ENCODE measurements at places on chromosomes 5 and 9.

DNA sequence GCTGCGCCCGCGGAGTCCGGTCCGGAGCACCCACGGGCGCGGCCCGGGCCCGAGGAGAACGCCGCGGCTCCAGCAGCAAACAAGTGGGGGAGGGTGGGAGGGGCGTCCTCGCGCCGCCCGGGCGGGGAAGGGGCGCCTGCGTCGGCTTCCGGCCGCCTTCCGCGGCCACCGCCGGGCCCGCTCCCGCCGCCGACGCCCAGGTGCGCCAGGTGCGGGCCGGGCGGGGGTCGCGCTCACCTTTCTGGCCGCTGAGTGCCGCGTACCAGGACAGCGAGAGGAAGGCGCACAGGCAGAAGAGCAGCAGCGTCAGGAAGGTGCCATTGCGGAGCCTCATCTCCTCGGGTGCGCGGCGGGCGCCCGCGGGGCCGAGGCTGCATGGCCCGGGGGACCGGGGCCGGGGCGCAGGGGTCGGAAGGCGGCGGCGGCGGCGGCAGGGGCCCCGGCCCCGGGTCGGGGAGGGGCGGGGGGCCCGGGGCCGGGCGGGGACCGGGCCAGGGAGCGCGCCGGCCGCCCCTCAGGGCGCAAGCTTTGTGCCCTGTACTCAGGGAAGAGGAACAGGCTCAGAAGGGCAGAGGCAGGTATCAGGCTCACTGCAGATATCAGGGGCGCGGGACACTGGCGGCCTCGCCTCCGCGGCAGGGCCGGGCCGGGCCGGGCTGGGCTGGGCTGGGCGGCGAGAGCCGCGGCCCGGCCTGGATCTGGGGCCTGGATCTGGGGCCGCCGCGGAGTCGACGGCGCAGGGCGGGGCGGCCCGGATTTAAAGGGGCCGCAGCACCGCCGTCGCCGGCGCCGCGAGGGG lies at the start of gene MGAT4B:
MGAT4B (minus strand) TSS at position 617 of the 799 bp plus-strand sequence; CDS start at position 334, 283 bp downstream.
- DNase-seq, result peak; percentile 72

DNA sequence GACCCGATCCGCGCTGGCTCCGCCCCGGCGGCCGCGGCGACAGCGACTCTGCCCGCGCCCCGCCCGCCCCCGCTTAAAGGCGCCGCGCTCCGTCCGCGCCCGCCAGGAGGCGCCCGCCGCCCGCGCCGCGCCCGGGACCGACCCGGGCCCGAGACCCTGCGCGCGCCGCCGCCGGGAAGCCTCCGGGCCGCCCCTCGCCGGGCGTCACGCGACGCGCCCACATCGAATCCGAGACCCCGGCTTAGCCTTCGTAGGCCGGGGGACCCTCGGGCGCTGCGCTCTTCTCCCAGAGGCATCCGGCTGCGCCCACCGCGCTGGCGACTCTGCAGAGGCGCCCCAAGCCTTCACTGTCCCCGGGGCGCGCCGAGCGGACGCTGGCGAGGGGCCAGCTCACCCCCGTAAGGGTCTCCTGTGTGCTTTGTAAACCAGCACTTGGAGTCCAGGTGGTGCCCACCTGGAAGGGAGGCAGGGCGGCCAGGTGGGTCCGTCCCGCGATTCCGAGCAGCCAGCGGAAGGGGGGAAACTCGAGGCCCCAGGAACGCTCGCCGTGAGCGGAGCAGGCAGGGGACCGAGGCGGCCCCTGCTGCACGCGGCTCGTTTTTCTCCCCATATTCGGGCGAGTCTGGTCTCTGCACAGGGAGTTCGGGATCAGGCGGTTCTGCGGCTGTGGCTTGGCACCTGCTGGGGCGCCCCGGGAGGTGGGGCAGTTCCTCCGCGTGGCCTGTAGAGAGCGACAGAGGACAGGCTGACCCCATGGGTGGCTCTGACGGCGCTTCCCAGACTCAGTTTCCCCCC lies 423 bp upstream of the ABCA2 start:
- peak; percentile 73 for DNase-seq

DNA sequence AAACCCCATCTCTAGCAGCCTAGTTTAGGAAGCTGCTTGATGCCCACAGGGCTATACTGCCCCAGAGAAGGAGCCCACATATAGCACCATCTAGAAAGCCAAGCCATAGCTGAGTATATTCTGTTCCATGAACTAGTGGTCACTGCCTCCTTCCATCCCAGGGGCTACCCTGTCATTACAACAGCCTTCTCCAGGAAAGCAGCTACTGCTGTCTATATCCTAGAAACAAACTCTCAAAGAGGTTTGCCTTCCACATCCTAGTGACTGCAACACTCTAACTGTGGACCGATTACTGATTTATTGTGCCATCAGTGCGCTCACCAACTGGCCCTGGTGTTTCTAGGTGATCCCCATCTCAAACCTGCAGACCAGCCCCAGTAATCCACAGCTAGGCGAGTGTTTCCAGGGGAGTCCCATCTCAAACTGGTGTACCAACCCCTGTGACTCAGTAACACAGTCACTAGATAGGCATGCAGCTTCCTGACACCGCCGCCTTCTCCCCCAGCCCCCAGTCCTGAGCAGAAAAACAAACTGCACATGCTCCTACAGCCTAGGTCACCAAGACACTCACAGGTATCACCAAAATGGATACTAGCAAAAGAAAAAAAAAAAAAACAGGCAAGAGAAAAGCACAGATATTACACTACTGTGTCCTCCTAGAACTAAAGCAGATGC lies 14.8 kb downstream of the SPTLC1 start:
- DNase-seq, result no peak

GRCh38 chr5:76763136-76763535 lies 47.2 kb downstream of the F2R start:
- DNase-seq, result no peak

- DNase-seq, result no peak
Observed at GRCh38 chr9:93884808-93885207, 70.3 kb downstream of the BARX1 start.

DNA sequence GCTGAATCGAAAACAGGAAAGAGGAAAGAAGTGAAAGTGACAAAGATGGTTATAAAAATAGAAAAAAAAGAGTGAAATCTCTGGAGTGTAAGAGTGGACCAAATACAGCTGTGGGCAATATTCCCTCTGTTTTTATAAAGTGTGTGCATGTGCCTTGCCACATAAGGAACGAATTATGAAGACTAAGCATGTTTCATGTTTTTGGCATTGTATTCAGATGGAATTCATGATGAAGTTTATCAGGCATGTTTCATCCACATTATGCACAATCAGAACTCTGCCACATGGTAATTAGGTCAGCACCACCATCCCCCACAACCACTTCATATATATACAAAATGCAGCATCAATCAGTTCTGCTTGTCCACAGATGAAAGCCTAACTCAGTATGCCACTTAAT lies 348.0 kb downstream of the ZNF608 start:
- no peak for DNase-seq

GRCh38 chr5:148855249-148856008 lies 29.0 kb downstream of the ADRB2 start:
- no peak for DNase-seq

DNA sequence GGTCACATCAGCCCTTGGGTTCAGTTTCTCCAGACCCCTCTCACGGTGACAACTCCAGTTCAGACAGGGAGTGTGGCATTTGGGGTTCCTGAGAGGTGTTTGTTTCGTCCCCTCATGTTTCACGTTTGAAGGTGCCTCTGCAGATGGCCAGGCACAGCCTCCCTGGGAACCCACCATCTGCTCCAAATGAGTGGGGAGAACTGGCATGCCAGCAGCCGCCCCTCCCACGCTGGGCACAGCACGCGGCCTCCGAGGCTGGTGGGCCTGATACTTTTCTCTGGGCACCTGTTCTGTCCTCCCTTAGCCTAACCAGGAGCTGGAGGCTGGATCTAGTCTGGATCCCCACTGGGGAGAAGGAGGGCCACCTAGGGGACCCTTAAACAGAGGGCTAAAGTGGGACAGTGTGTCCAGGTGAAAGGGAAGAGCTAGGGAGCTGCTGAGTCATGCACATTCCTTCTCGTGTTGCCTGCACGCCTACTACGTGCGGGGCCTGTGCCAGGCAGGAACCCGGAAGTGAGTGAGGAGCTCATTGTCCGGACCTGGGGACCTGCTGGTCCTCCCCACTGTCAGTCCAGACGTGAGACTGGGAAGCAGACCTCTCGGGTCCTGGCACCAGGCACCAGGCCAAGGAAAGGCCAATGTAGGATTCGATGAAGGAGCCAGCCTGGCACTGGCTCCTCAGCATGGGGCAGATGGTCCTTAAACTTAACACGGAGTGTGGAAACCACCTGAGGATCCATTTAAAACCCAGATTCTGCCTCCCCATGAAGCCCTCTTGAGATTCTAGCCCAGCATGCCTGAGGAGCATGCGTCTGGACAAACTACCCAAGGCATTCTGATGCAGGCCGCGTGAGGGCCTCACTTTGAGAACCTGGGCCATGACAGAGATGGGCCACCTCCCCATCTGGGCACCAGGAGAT lies 11.7 kb downstream of the DNM1 start:
- no peak for DNase-seq

GRCh38 chr9:89808076-89808755 lies 203.4 kb downstream of the GADD45G start:
- DNase-seq, result no peak

- no peak for DNase-seq
Observed at GRCh38 chr5:106311230-106311915, 1359.4 kb downstream of the EFNA5 start.

DNA sequence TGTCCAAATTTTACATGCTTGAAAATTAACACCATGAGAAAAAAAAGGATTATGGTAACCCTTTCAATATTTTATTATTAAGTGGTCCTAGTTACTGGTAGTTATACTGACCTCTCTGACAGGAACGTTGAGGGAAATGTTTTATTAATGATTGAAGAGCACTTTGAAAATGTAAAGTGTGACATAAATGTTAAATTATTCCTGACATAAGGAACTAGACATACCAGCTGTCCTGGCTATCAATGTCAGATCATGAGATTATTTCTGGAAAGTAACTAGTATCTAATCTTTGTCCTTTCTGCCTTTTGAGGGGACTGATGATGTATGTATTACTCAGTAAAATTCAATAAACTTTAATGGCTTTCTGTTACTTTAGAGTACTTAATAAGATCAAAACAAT lies 1538.5 kb upstream of the CDH6 start:
- no peak for DNase-seq

GRCh38 chr9:123131993-123132392 lies 98.5 kb downstream of the GPR21 start:
- no peak for DNase-seq

- no peak for DNase-seq
Observed at GRCh38 chr5:58868931-58869330, 286.1 kb downstream of the RAB3C start.

- no peak for DNase-seq
Observed at GRCh38 chr9:99030610-99031109, 74.3 kb upstream of the TGFBR1 start.

DNA sequence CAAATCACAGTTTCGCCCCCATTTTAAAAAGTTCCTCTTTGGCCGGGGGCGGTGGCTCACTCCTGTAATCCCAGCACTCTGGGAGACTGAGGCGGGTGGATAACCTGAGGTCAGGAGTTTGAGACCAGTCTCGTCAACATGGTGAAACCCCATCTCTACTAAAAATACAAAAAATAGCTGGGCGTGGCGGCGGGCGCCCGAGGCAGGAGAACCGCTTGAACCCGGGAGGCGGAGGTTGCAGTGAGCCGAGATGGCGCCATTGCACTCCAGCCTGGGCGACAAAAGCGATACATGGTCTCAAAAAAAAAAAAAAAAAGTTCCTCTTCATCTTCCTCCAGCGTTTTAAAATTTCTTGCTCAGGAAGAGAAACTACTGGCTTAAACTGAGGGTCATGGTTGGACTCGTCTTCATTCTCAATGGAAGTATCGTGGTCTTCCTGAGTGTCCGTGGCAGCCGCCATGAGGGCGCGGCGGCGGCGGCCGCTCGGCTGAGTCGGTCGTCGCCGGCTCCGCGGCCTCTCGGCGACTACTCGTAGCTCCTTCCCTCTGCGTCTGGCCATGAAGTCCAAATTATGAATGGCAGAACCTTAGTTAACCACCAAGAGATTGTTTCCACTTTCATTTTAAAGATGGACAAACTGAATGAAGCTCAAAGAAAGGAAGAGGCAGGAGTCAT lies 92.1 kb upstream of the NR5A1 start:
- no peak for DNase-seq

DNA sequence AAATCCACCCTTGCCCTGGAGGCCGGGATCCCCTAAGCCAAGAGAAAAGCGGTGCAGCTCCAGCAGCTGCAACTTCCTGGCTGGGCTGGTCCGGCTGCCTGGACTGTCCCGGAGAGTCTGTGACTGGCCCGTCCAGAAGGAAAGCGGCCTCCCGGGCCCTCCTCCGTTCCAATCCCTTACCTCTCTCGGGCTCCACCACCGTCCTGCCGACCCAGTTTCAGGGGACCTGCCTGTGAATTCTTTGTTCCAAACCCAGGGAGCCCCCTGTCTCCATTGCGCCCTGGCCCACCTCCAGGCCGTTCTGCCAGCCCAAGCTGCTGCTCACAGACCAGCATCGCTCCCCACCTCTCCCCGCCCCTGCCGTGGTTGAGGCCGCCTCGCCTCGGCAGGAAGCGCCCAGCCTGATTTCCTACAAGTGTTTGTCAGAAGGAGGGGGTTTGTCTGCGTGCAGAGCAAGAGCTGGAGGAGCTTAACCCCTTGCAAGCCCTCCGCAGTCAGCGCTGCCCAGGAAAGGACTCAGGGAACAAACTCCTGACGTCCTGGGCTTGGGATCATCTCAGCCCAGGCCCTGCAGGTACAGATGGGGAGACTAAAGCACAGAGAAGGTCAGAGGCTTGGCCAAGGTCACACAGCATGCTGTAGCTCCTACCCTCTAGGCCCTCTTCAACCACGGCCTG lies at the start of gene AKNA:
AKNA (minus strand) TSS at position 303 of the 677 bp plus-strand sequence. CDS start 6,649 bp downstream, outside the sequence.
- peak; percentile 64 for DNase-seq

DNA sequence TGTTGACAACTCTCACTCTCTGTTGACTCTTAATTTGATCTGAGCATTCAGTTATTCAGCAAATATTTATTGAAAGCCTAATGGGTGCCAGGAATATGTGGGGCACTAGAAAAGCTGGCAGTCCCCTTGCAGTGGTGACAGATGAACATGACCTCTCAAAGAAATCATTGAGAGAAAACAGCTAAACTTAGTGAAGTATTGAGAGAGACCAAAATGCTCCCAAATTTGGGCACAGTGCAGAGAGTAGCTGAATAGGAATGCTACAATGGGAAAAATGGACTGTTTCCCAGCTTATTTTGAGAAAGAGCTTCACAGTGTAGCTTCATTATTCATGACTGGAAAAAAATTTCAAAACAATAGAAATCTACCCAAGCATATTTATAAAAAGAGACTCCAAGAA lies 257.9 kb downstream of the SGCD start:
- DNase-seq, result no peak

GRCh38 chr5:6827526-6828219 lies 114.4 kb downstream of the TENT4A start:
- DNase-seq, result no peak

GRCh38 chr5:150599917-150600511 lies 40.4 kb upstream of the SYNPO start:
- peak; percentile 67 for DNase-seq

GRCh38 chr5:13063088-13063487 lies 881.4 kb downstream of the DNAH5 start:
- DNase-seq, result no peak

- DNase-seq, result no peak
Observed at GRCh38 chr9:72312386-72312987, 52.5 kb downstream of the ZFAND5 start.

DNA sequence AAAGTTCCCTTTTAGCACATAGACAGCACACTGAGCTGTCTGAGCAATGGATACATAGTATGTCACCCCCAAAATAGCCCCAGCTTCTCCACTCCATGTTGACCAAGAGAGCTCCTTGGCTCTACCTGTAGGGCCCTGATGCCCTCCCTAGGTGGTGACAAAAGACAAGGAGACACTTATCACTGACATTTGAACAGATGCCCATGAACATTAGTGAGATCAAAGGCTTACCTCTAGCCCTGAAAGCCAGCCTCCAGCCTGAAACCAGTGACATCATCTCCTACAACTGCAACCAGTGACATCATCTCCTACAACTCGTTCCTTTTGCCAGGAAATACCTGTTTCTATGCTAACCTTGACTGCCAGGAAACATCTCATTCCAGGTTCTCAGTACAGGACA lies 122.7 kb downstream of the FSTL4 start:
- no peak for DNase-seq

Measured in breast epithelium (tissue), 4 donors.